Stimulated activated CD8-positive, alpha-beta memory T cell treated with anti-CD3 and anti-CD28 coated beads, Interleukin-15, amount 100 ng/mL, for 4 hours (primary cell): ENCODE measurements at places on chromosomes 12 and 14.

GRCh38 chr12:58529114-58529665, 391.1 kb downstream of the LRIG3 start:
- no peak for DNase-seq

DNA sequence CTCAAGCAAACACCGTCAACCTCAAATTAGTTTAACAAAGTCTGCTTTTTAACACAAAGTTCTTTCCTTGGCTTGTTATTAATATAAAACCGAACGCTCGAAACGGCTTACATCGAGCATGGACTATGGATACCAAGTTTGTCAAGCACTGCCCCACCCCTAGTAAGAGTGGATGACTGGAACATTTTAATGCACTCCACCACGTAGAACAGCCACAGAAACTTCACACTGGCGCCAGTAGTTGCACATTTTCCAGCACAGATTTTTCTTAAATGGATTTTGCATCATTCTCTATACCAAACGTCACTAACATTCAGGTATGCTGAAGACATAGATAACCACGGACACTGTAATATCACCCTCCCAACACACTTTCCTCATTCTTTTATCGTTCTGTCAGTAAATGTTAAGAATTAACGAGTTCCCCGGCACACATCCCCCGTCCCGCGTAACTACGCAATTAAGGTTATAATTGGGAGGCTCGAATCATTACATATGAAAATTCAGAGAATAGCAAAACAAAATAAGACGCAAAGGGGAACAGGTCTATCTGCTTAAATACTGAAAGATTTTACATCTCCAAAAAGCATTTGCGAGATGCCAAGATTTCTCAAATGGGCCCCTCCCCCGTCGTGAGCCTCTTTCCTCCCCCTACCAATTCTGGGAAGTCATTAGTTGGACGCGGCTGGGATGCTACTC, 990 bp downstream of the FERMT2 start:
- DNase-seq: no peak

GRCh38 chr14:104284636-104285507, 146.5 kb downstream of the KIF26A start:
- DNase-seq: no peak

GRCh38 chr12:48013287-48013686, 9.0 kb upstream of the COL2A1 start:
- DNase-seq: no peak

DNA sequence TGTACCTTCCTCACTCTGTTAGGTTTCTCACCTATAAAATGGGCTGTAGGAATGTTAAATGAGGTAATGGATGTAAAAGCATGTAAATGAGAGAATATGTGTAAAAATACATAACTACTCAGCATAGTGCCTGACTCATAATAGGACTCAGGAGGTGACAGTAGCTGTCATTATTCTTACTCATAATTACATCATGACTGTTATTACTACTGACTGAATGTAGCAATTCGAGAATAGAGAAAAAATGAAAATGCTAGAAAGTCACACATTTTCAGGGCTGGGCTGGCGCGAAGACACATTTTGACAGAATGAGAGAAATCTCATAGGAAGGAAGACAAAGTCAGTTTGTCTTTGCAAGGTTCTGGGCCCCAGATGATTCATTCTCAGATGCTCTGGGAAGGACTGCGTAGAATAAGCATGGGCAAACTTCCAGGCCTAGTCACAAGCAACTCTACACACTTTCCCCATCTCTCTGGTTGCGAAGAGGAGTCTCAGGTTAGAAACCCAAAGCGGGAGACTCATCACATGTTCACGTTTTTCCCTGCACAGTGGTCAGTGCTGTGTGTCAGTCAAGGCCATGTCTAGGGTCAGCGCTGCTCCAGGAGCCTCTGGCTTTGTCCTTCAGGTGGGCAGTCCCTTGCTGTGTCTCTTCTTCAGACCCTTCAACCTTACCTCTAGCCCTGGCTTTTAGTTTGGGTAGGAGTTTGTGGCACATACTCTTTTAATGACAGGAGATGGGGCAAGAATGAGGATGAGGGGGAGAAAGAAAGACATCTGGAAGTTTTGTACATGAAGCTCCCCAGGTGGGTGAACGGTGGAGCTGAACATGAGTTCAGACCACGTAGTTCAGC, 8.4 kb downstream of the GPRC5A start:
- no peak for DNase-seq

- no peak for DNase-seq
These were observed 26.4 kb upstream of the FKBP4 start for GRCh38 chr12:2768224-2768961.

DNA sequence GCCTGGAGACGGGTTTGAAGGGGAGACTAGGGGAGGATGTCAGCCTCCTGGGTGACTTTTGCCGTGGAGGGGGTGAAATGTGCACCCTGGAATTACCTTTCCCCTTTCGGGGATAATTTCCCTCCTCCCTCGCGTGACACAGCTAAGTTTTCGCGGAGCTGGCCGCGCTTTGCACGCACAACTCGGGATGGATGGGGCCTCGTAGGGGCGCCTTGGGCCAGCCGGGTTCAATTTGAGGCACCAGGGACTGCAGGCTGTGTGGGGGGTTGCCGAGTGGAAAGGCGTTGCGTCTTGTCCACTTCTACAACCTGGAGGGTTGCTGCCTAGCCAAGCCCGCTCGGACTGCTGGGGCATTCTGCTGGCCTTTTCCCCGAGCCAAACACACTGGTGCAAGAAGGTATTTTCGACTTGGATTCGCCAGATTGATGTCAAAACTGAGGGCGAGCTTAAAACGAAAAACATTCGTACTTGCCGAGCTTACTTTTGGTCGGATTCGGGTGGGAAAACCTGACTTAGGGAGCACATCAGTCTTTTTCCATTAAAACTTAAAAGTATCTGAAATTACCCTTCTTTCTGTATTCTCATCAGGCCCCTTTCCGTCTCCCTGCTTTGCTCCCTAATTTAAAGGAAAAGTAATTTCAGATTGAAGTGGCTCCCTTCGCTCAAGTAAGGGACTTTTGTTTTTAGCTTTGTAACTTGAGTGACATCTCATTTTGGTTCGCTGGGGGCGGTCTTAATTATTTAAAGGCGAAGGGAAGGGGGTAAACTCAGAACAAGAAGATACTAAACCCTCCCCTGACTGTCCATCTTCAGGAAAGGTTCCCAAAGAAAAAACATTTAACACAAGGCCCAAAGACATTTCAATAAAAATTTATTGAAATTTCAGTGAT, 14.3 kb downstream of the TBX3 start:
- DNase-seq: no peak
